ENCODE measurements at places on chromosomes 12 and 14.
A peak's percentile ranks its signal among the peaks of the same experiment; 100 is the strongest.

DNA sequence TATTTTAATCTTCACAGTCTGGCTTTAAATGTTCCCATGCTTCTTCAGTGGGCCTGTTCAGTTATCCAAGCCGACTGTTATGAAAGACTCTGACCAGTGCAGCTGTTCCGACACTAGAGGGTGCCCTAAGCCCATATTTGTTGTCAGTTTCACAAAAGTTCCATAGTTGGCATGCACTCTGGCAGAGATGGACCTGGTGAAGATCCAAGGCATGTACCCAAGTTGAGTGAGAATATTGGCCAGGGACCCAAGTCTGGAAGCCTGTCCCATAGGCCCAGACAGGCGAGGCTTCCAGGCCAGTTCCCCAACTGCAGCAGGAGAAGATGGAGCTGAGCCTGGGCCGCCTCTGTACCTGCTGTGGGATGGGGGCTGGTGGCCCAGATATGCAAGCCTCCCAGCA is 27.4 kb upstream of the GUCY2C start:
- DNase-seq = peak; percentile 30

DNA sequence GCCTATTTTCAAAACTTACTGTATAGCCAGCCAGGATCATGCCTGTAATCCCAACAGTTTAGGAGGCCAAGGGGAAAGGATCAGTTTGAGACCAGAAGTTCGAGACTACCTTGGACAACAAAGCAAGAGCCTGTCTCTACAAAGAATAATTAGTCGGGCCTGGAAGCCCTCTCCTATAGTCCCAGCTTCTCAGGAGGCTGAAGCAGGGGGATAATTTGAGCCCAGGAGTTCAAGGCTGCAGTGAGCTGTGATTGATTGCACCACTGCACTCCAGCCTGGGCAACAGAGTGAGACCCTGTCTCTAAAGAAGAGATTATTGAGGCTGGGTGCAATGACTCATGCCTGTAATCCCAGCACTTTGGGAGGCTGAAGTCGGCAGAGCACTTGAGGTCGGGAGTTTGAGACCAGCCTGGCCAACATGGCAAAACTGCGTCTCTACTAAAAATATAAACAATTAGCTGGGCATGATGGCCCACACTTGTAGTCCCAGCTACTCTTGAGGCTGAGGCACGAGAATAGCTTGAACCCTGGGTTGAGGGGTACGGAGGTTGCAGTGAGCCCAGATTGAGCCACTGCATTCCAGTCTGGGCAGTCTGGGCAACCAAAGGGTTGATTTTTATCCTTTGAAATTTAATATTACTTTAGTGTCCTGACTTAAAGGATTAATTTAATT is 14.1 kb downstream of the EID3 start:
- no peak for DNase-seq

DNA sequence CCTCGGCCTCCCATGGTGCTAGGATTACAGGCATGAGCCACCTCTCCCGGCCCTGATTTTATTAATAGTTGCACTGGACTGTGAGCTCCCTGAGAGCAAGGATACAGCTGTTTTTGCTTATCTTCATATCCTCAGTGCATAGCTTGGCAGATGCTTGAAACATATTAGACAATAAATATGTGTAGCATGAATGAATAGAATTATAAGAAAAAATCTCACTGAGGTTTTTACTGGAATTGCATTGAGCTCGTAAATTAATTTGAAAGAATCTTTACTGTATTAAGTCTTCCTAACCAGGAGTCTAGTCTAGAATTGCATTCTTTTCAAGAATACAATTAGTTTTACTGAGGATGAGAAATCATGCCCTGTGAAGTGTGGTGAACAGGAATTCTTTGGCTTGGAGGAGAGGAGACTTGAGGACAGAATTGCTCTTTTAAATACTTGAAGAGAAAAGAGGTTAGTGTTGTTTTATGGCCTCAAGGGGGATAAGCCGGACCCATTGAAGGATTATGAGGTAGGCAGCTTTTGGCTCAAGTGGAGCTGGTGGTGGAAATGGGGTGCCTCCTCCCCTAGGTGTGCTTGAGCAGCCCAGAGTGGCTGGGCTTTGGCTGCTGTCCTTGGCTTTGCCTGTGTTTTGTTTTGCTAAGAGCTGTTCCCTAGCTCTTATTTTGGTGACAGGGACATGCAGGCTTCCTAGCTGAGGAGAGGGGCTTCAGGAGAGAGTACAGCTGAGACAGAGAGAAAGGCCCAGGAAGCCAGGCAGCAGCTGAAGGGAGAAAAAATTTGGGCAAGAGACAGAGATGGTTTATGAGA is 34.0 kb downstream of the PLEKHD1 start:
- DNase-seq = no peak

GRCh38 chr12:8143261-8143660 is 13.6 kb upstream of the ZNF705A start:
- no peak for DNase-seq

DNA sequence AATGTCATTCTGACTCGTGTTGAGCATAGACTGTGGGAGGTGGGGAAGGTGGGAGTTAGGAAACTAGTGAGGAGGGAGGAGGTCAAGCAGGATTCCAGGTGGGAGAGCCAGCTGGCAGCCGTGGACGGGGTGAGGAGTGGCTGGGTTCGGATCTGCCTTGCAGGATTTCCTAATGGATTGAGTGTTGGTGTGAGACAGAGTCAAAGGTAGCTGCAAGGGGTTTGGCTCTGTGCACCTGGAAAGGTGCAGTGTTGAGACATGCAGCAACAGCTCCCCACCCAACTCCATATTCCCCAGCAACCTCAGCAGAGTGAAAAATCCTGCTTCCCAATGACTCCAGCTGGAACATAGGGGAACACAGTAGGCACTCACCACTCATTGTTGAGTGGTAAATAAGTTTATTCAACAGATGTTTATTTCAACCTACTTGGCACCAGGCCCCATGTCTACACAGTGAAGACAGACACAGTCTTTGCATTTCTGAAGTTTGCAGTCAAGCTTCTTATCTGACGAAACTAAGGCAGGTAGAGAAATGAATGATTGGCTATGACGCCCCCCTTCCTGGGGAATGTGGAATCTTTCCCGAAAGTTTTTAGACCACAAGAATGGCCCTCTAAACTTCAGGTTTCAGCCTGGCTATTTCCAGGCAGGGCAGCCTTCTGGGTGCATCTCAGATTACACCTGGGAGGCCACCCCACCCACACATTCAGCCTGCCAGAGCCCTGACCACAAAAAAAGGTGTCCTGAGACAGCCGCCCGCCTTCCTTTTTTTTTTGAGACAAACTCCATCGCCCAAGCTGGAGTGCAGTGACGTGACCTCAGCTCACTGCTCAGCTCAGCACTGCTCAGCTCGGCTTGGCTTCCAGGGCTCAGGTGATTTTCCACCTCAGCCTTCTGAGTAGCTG is 37.9 kb upstream of the PLEKHG6 start:
- DNase-seq = no peak

DNA sequence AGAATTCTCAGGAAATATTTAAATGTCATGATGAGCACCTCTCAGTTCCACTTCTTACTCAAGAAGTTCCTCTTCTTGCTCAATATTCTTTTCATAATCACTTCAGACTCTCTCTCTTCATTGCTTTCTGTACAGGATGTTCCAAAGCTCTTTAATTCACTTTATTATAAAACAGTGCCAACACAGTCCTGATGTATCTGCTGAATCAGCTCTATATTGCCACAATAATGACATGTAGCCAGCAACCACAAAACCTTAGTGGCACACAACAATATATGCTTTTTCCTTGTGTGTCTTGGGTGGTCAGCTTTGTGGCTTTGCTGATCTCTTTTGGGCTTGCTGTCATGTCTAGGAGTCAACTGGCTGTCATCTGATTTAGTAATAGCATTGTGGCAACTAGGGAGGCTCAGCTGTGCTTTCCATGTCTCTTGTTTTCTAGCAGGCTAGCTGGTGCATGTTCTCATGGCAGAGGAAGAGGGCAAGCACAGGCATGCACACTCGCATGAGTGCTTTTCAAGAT is 52.8 kb upstream of the SLC2A13 start:
- DNase-seq = no peak

DNA sequence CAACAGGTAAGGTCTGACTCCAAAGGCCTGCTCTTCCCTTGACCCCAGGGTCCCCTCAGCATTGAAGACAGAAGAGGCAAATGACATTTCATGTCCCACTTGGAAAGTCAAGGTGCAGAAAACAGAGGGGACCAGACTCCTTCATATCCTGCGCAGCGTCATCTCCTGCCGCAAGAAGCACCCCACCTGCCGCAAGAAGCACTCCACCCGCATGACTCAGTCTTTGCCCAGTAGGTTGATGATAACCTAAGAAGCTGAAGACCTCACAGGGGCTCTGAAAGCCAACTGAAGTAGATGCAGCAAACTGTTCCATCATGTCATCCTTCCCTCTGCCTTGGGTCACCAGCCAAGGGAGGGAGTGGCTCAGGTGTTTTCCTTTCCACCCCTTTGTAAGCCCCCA is 11.6 kb upstream of the SMUG1 start:
- DNase-seq = no peak

GRCh38 chr12:46246021-46246700 is 22.7 kb downstream of the SLC38A1 start:
- no peak for DNase-seq

DNA sequence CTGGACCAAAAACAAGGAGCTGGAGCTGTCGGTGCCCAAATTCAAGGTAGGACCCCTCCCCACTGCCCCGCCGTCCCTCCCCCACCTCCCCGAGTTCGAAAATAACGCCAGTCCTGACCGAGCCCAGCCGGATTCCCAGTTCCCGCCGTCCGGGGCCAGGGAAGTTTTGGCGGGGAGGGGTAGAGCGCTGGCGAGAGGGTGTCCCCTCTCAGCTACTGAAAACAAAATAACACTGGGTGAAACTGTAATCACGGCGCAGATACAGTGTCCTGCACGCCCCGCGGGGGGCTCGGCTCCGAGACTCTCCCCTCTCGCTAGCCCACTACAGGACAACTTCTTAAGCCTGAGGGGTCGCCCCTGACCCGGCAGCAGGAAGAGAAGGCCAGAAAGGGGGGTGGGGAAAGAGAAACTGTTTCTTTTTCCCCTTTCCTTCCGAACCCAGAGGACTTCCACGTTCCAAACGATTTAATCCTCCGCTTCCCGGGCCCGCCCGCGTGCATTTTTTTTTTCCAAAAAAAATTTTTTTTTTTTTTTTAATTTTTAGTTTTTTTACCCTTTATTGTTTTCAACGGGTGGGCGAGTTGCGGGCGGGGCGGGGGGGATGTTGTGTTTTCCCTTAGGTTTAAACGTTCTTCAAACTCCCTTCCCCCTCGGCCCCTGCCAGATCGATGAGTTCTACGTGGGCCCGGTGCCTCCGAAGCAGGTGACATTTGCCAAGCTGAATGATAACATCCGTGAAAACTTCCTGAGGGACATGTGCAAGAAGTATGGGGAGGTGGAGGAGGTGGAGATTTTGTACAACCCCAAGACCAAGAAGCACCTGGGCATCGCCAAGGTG is 1.6 kb downstream of the SETD1B start:
- DNase-seq = no peak

DNA sequence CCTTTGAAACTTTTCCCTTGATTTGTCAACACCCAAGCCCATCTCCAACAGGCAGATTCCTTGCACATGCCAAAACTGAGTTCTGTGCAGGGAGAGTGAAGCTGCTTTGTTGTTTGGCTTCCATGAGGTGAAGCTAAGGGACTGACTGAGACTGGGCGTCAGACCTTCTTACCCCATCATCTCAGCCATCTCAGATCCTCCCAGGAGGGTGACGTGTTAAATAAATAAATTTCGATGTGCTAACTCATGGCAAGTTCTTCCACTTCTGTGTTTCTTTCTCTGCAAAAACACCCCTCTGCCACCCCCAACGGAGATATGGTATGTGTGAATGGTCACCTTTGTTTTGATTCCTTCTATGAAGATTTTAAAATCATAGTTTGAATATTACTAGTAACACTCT is 17.8 kb downstream of the UTP20 start:
- no peak for DNase-seq

DNA sequence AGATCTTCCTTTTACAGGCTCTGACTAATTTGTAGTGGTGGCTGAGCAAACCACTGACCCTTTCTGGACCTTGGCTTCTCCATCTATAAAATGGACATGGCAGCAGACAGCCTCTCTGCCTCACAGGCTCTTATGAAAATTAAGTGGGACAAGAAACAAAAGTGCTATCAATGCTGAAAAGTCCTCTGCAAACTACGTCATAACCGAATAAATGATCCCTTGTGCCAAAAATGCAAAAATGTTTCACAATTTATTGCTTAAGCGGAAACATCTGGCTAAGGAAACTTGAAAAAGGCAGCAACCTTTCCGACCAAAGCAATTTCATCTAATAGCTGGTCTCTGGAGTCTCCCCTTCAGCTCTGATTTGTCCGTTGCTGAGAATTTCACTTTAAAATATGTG is 108.5 kb upstream of the PLXNC1 start:
- no peak for DNase-seq

GRCh38 chr12:27434673-27435565 is 11.6 kb upstream of the SMCO2 start:
- DNase-seq = peak; percentile 55

GRCh38 chr12:3113671-3114325 is 36.6 kb downstream of the TSPAN9 start:
- DNase-seq = no peak

GRCh38 chr14:38469156-38469555 is 213.3 kb upstream of the CLEC14A start:
- no peak for DNase-seq

DNA sequence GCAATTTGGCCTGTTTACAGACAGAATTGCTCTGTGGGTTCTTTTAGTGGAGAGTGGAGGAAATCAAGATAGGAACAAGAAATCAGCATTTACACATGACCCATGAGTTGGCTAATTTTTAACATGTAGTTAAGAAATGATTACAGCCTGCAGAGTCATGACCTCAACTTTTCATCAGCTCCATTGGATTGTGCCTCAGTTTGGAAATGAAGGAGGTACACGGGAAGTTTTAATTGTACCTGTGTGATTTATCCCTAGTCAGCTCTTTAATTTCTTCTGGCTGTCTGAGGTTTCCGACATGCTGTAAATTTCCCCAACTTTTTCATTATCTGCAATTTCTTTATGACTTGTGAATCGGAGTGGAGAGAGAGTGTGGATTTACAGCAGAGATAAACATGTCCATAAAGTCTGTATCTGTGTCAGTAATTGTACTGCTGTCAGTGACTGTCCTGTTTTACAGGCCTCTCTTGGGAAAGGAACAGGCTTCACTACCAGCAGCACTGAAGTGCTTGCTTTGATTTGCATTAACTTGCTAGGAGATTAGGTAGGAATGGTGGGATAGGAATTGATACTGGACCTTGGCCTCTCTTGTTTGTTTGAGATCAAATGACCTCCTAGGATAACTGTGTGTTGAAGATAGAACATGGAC is 49.2 kb downstream of the LIN52 start:
- no peak for DNase-seq

Data from germinal center (tissue), 1 donor.